Fibroblast of lung (primary cell): ENCODE measurements at places on chromosomes 13 and 19. TPM values are rescaled to one million over a fixed set of nuclear protein-coding genes. Genes with fewer than 3 reads are reported as not detected.

INTS6 gene
- 51.6 and 66.7 TPM in 2 replicates for total RNA-seq

BCL3 gene
- 10.8 and 20.6 TPM in 2 replicates for total RNA-seq

ZNF792 gene
- 3.3 and 5.0 TPM in 2 replicates for total RNA-seq

TLE6 gene
- 0.51 and 1.7 TPM in 2 replicates for total RNA-seq

ZNF440 gene
- total RNA-seq: 6.9 and 11.1 TPM in 2 replicates

KLK1 gene
- total RNA-seq: not detected in 2 replicates

C5AR1 gene
- under 0.01 and 0.33 TPM in 2 replicates for total RNA-seq
